HepG2 (cell line): ENCODE measurements at places on chromosomes 7 and 10. TPM values are rescaled to one million over a fixed set of nuclear protein-coding genes. Genes with fewer than 3 reads are reported as not detected.

The CCNJ gene
- total RNA-seq, result 21.5 and 33.9 TPM in 2 replicates

The NPFFR1 gene
- under 0.01 TPM in 1 of 2 replicates, not detected in the other for total RNA-seq

- peak; percentile 32 for DNase-seq
Measured at GRCh38 chr10:104342941-104343411, 4.7 kb upstream of the ITPRIP start.

DNA sequence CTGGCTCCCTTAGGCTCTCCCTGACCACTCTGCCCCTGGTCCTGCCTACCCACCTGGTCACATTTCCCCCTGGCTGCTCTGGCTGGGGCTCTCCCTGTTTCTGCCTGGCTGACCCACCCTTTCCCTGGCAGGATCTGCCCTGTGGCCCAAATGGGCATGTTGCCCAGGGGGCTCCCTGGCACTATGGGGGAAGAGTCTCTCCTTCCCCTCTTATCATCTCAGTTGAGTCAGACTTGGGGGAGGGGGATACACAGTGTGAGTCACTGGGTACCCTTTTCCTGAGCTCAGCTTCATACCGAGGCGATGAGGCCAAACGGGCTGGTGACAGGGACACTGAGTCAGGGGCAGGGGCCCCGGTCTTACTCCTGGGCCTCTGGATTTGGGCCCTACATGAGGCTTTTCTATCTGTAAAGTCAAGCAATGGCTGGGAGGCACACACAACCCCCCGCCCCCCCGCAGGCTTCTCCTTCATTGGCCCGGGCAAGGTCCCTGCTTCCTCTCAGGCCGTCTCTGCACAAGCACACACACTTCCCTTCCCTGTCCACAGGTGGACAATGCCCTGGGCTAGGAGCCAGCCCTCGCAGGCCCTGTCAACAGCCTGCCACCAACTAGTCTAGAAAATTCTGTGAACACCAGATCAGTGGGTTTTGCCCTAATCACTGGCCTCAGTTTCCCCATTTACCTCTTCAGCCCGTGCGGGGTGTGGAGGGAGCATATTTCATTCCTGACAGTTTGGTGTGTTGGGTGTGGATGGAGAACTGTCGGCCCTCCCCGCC lies 627 bp upstream of the FLNC start:
- no peak for DNase-seq

- DNase-seq, result no peak
Measured at GRCh38 chr10:93600446-93601145, 439 bp downstream of the RBP4 start.

The CPVL gene
- 30.7 and 59.2 TPM in 2 replicates for total RNA-seq

The PKD2L1 gene
- total RNA-seq, result 0.07 and 0.31 TPM in 2 replicates

DNA sequence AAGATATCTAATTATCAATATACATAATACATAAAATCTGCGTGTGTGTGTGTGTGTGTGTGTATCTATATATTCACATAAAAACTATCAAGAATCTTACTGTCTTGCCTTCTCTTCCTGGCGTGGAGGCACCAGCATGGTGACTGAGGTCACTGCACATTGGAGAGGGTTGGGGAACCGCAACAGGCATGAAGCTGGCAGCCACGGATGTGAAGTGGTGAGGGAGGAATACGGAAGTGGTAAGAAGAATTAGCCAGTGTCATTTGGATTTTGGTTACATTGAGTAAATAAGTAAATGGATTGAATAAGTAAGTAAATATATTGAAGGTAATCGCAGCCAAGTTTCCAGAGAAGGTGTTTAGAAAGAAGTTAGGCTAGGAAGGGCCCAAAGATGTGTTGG lies 85.1 kb downstream of the TRIM24 start:
- no peak for DNase-seq

GRCh38 chr7:99143521-99143852 lies 421 bp downstream of the SMURF1 start:
- no peak for DNase-seq

GRCh38 chr7:71829515-71829914 lies 582.6 kb downstream of the CALN1 start:
- no peak for DNase-seq

The ING3 gene
- 12.8 and 17.3 TPM in 2 replicates for total RNA-seq

DNA sequence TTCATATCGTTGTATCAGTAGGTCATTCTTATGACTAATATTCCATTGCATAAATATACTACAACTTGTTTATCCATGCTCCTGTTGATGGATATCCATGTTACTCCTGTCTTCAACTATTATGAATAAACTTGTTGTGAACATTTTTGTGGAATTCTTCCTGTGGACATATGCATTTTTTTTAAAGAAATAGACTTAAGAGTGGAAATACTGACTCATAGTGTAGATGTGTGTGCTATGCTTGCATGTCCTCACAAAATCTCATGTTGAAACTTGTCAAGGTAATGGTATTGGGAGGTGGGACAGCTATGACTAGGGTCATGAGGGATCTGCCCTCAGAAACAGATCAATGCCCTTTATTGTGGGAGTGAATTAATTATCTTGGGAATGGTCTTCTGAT lies 240.5 kb upstream of the PRSS58 start:
- DNase-seq, result no peak

The GPC2 gene
- total RNA-seq, result 0.10 and 0.64 TPM in 2 replicates

DNA sequence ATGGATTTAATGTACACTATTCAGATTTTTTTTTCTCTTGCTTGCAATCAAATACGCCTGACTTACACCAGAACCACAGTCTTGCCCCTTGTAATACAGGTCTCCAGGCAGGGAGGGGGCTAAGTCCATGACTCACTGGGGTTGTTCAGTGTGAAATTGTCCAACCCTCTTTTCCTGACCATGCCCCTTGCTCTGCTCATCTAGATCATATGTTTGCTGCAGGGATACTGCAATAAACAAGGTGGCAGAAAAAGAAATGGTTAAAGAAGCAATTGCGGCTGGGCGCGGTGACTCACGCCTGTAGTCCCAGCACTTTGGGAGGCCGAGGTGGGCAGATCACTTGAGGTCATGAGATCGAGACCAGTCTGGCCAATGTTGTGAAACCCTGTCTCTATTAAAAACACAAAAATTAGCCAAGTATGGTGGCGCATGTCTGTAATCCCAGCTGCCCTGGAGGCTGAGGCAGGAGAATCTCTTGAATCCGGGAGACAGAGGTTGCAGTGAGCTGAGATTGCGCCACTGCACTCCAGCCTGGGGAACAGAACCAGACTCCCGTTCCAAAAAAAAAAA lies 85.5 kb downstream of the TMEM130 start:
- DNase-seq, result no peak

DNA sequence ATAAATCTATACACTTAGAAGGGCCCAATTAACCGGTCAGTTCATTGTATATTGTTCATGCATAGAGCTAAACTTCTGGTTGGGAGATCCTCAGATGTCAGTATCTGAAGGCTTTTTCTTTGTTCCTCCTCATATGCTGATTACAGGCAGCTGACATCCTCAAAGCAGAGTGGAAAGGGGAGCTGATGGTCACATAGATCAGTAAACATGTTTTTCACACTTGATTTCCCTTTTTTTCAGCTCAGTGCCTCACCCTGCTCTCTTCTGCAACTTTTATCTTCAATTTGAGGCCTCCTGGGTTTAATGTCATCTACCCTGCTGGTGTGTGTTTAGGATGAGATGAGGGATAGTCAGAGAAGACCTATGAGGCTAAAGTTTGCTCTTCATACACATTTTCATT lies 297.9 kb upstream of the FZD1 start:
- no peak for DNase-seq

The MMRN2 gene
- total RNA-seq, result 0.04 TPM in 1 of 2 replicates, not detected in the other

DNA sequence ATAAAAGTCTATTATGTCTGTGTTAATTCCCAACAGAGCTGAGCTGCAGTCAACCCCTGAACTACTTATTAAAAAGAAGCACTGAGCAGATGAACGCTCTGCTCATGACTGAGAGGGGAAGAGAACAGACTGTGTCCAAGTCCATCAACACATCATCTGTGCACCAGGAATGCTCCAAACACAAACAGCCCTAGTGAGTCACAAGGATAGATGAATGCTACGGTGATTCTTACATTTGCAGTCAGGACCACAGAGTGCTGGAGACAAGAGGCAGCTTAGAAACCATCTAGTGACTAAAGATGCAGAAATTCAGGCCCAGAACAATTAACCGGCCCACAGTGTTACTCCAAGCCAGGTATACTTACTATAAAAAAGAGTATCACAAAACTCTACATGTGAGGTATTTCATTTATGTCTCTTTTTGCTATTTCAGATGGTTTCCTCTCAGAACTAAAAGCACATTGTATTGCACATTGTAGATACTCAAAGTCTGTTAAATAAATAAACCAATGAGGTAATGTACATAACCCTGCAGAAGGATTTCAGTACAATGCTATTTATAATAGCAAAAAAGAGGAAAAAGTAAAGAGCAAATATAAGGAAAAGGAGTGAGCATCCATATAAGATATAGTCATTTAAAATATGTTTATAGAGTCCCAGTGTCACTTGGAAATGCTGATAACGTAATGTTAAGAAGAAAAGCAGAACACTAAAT lies 159.2 kb downstream of the KCNMA1 start:
- no peak for DNase-seq

The NPSR1 gene
- total RNA-seq, result not detected in 2 replicates

The SPOCK2 gene
- total RNA-seq, result 4.7 and 8.6 TPM in 2 replicates

- DNase-seq, result no peak
Measured at GRCh38 chr10:61342858-61343572, 110.2 kb downstream of the TMEM26 start.

GRCh38 chr10:44689368-44689767 lies 221.8 kb upstream of the TMEM72 start:
- DNase-seq, result no peak

GRCh38 chr10:104492329-104492940 lies 138.8 kb downstream of the CFAP58 start:
- no peak for DNase-seq

GRCh38 chr10:100816671-100817070 lies 71.3 kb downstream of the PAX2 start:
- DNase-seq, result no peak

- DNase-seq, result no peak
Measured at GRCh38 chr10:3452173-3452626, 279.6 kb upstream of the PITRM1 start.

- peak; percentile 53 for DNase-seq
Measured at GRCh38 chr10:50614444-50615137, 9.2 kb downstream of the SGMS1 start.

The MMP21 gene
- total RNA-seq, result not detected in 2 replicates

DNA sequence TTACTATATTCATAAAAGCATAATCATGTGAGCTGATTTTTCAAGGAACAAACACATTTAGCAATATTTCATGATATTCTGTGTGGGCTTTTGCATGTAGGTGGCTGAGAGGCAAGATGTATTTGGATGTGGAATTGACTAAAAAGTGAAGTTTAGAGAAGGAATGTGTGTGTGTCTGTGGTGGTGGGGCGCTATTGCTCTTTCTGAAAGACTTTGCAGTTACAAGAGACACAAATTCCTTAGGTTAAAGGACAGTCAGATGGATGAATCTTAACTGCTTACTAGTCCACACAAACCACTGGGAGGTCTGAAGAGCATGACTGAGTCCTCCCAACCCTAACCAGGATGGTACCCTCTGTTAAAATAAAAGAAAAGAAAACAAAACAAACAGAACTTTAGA lies 200.1 kb downstream of the SDHAF3 start:
- DNase-seq, result no peak

The ZNF518A gene
- 37.1 and 61.6 TPM in 2 replicates for total RNA-seq

- no peak for DNase-seq
Measured at GRCh38 chr7:155048006-155048405, 22.1 kb upstream of the HTR5A start.

The TMEM229A gene
- not detected in 2 replicates for total RNA-seq

The CYP2C9 gene
- not detected in 2 replicates for total RNA-seq

GRCh38 chr7:149333321-149333717 lies 71.3 kb downstream of the ZNF783 start:
- DNase-seq, result no peak

DNA sequence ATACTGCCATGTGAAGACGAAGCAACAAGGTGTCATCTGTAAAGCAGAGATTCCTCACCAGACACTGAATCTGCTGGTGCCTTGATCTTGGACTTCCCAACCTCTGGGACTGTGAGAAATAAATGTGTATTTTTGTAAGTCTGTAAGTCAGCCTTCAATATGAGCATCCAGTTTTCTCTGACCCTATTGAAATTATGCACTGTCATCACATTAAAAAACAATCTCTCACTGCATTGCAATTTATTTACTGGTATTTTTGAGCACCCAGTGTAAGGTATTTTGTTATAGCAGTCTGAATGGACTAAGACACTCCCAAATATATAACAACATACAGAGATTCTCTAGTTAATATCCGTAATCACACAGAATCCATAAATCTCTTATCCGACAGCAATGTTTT lies 77.5 kb upstream of the CDK6 start:
- DNase-seq, result no peak

The GRM3 gene
- not detected in 2 replicates for total RNA-seq

GRCh38 chr10:44370731-44371248 lies 14.1 kb downstream of the CXCL12 start:
- no peak for DNase-seq

GRCh38 chr10:122725768-122726167 lies 26.1 kb upstream of the C10orf120 start:
- no peak for DNase-seq

The GARIN1A gene
- total RNA-seq, result not detected in 2 replicates

The CYP26C1 gene
- total RNA-seq, result 0.02 TPM in 1 of 2 replicates, not detected in the other

The VAX1 gene
- not detected in 2 replicates for total RNA-seq

- DNase-seq, result no peak
Measured at GRCh38 chr7:44122529-44122928, 819 bp downstream of the POLD2 start.

- DNase-seq, result no peak
Measured at GRCh38 chr7:103640031-103640779, 194.2 kb upstream of the SLC26A5 start.

GRCh38 chr7:42236976-42237810 lies at the start of gene GLI3:
Gene GLI3 (minus strand): TSS chr7:42237209. CDS start chr7:42223253, 13,956 bp downstream.
- DNase-seq, result no peak

GRCh38 chr7:711922-712380 lies 14.5 kb upstream of the DNAAF5 start:
- no peak for DNase-seq

DNA sequence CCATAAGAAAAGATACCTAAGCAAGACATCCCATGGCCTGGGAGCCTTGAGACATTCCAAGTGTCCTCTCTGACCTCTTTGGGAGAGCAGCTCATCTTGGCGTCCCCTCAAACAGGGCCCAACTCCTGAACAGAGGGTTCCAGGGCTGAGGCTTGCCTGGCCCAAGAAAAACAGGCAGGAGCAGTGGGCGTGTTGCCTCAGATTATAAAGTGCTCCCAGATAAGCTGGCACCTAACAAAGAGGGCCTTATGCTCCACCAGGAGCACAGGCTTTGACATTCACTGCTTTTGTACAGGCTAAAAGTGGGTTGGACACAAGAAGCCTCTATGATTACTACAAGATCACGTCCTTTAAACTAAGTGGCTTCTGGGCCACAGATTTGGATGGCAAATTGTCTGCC lies 193.1 kb downstream of the FGFR2 start:
- DNase-seq, result no peak

The PTF1A gene
- total RNA-seq, result not detected in 2 replicates
